ENCODE measurements at places on chromosomes 7 and 10.

DNA sequence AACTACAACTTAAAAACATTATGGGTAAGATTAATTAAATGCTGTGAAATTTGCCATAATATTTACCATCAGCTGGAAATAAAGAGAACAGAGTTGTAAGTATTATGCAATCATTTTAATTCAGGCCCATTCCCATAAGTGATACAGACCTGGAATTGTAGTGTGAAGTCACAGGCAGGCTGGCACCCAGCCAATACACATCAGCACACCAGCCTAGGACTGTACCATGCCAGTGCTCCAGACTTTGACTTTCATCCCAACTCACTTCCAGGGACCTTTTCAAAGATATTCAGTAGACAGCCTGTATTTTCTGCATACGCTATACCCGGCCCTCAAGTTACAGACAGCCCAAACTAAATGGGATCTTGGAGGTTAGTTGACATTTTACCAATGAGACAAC, 143.3 kb downstream of the TES start:
- no peak for DNase-seq

DNA sequence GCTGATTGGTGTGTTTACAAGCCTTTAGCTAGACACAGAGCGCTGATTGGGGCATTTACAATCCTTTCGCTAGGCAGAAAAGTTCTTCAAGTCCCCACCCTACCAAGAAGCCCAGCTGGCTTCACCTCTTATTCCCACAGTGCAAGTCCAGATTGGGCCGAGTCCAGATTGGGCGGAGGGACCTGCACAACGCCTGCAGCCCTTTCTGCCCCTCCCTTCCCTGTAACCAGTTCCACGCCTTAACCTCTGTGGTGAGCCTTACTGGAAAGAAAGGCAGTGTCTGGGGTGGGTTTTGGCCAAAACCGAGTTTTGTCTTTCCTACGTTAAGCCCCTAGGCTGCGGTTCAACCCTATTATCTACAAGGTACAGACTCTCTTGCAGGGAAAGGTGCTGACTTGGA, 268.7 kb downstream of the ZEB1 start:
- DNase-seq, result no peak

DNA sequence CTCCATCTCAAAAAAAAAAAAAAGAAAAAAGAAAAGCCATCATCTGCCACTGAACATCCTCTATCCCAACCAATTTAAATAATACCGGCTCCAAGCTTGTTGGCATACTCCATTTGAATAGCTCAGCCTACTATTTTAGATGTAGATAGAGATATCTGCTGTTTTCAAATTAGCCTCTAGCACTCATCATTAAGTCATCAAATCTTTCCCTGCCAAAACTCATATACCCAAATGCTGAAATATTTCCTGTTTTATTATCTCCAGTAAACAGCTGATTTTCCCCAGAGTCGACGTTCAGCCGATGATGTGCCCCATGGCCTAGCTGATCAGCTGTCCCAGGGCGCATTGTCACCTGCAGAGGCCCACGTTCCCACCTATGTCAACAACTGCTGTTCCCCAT, 34.5 kb upstream of the FRMD4A start:
- no peak for DNase-seq

- no peak for DNase-seq
These were observed 18.1 kb downstream of the MAPK8 start for GRCh38 chr10:48324580-48324979.

DNA sequence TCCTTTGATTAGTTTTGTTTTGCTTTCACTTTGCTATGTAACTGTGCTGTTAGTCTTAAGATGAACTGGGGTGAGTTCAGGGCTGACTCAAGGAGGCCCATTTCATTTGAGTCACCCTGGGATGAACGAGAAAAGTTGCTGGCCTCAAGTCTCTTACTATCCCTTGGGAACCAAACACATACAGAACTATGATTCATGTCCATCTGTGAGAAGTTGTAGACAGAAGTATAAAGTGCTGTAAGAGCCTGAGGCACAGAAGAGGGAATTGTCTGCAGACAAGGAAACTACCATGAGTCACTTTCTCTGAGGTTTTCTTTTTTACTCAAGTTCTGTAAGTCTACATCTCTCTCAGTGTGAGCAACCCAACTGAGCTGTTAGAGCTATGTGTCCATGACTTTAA, 179.8 kb upstream of the CSTF2T start:
- peak; percentile 2 for DNase-seq

DNA sequence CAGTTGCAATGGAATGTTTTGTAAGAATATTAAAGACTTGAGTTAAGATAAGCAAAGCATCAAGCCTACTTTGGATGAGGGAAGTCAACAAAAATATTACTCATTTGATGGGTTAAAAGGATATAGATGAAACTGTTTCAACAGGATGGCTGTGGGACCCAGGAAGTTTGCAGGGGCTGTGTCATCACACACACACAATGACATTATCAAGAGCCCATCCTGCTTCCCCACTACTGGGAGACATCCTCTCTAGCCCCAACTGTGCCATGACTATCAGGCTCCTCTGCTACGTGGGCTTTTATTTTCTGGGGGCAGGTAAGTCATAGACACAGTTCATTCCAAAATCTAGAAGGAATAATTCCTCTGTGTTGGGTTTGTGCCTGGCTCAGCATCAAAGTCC, 78.8 kb upstream of the PRSS1 start:
- no peak for DNase-seq

- peak; percentile 6 for DNase-seq
These were observed 26.7 kb downstream of the ABCB5 start for GRCh38 chr7:20642166-20642565.

- no peak for DNase-seq
These were observed 19.3 kb downstream of the AP5Z1 start for GRCh38 chr7:4794591-4795350.

- DNase-seq, result no peak
These were observed 102.7 kb downstream of the AGMO start for GRCh38 chr7:15459018-15459615.

- no peak for DNase-seq
These were observed 367.8 kb upstream of the C7orf33 start for GRCh38 chr7:148222721-148223120.

GRCh38 chr7:134371536-134371935, 54.8 kb upstream of the SLC35B4 start:
- DNase-seq, result no peak

- no peak for DNase-seq
These were observed 129.2 kb downstream of the CUL2 start for GRCh38 chr10:34960983-34961382.

Data from hematopoietic multipotent progenitor cell treated with erythropoietin and hydrocortisone succinate and interleukin-3 and kit ligand, for 4 days (in vitro differentiated cells).